Umbilical cord (tissue), 2 donors: ENCODE measurements at places on chromosomes 4 and X. TPM values are rescaled to one million over a fixed set of nuclear protein-coding genes. Genes with fewer than 3 reads are reported as not detected.
A peak's percentile ranks its signal among the peaks of the same experiment; 100 is the strongest.

- no peak for DNase-seq
These were observed 154.3 kb downstream of the CAMK2D start for GRCh38 chr4:113607147-113607720.

DNA sequence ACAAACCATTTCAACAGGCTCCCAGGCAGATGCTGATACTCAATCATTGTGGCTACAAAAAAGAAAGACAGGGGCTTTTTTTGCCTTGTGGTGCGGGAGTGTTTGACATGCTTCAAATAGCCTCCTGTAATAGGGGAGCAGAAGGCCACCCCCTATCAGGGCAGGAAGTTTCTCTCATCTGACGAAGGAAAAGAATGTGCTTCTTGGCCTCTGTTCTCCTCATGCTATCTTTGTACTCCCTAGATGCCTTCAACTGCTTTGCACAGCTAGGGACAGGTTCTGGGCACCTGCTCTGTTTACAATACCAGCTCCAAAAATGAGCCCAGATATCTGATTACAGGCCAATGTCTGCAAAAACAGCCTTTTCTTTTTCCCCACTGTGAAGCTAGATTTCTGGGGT, 391.1 kb downstream of the STIM2 start:
- no peak for DNase-seq

DNA sequence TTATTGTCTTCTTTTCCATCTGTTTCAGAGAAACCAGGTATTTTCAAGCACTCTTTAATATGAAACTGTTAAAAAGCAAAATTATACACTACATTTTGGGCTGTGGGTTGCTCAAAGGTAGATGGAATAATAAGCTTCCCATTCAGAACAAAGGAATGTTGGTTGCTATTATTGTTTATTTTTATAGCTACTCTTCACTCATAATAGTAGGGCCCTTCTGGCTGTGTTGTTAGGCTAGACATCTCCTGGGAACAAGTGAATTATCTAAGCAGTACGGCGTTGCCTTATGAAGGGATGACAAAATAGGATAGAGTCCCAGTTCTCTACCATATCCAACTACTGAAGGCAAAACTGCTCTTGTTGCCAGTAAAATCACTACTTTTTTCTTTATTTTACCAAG, 34.2 kb downstream of the TENM3 start:
- DNase-seq: no peak

DNA sequence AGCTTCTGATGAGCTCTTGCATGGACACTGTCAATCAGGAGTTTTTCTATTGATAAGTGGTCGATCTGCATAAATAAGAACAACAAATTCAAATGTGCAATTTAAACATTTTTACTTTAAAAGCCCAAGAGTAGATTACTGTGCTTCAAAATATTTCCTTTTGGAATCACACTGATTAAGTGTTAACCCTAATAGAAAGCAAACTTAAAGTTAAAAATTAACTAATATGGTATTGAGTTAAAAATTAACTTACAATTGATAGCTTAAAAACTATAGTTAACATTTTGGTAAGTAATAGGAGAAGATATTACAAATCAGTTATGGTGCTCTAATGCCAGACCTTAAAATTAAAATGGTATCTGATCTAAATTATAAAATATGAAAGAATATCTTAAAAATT, 25.9 kb downstream of the MED14 start:
- no peak for DNase-seq

DNA sequence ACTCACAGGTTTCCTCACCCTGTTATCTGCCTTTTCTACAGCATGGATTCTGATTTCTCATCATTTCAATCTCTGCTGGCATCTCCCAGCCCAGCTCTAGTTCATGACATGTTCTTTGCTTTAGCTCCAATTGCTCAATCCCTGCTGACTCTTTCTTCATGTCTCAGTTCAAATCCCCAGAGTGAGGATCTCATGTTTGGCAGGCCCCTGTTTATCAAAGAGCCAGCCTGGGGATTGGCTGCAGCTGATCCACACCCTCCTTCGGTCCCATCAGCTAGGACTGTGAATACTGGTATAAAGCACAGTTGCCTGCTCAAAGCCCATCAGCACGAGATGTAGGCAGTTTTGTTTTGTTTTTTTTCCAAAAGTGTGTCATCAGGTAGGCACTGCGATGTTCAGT, 14.4 kb upstream of the CC2D2A start:
- DNase-seq: peak; percentile 87

- peak; percentile 78 for DNase-seq
These were observed 2.1 kb upstream of the APBB2 start for GRCh38 chr4:41216294-41217019.

DNA sequence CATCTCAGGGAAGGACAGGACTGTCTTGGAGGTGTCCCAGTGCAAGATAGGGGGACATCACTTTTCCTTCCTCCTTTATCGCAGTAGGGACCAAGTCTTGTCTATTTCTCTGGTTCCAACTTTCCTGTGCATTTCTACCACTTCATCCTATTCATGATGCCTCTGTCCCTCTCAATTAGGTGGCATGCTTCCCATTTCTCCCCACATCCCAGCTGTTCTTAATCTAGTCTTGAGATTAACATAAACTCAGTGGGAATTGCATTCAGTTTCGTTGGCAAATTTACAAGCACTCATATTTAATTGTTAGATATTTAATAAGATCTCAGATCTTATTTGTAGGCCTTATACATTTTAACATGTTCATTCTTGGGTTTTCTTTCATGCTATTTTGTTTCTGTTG, 15.7 kb upstream of the ODAM start:
- DNase-seq: no peak

DNA sequence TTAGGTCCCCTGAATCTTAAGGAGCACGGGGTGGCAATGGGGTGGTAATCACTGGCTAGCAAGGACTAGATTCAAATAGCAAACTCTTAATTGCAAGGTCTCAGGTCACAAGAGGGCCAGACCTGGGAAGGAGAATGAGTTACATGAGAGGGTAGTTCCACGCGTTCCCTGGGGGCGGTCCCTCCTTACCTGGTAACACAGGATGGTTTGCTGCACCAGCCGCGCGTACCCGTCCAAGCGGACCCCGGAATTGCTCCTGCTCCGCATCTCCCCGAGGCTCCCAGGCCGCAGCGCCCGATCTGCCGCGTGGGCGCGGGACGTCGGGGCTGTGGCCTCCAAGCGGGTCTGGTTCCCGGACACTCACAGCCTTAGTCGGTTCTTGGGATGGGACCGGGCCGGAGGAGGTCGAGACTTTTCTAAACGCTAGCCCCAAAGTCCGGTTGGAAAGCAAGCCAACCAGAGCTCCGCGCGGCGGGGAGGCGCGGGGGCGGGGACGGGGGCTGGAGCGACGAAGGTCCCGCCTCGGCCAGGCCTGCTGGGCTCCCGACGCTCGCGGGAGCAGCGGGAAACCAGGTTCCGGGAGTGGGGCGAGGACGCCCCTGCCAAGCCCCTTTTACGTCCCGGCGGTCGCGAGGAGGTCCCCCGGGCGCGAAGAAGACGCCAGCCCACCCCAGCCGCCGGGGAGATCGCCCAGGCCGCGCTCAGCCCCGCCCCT, at the start of gene PHKA2:
Gene PHKA2 (minus strand): TSS at position 449 of the 715 bp plus-strand sequence. CDS start 182 bp downstream, at position 267.
- DNase-seq: no peak

DNA sequence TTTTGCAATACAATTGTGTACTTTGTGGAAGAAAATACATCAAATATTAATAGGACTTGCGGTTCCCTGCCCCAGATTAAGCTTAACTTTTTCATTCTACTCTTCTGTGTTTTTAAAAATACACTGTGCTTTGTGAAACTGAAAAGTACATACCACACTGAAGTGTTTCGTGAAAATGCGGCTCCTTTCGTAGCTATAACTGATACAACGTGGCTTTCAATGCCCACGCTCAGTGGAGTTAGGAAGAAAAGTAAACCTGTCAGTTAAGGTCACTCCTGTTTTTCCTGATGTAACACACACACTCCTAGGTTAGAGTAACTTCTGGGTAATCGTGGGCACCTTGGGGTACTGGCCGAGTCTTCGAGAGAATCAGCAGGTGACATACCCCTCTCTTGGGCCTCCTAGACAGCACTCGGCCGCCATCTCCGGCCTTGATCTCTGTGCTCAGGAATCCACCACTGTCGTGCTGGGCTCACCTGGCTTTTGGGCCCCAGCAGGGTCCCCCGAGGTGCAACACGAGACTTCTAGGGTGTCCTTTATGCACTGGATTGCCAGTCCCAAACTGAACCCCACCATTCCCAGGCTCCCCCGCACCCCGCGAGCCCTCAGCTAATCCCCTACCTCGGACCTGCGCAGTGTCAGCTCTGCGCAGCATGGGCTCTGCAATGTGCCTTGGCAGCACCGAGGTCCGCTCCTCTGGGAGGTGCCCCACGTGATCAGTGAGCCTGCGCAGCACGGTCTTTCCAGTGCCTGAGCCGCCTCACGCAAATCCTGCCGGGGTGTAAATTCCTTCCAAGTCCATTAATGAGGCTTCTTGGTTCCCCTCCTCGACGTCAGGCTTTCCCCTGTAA, 162.6 kb upstream of the INTU start:
- DNase-seq: no peak

DNA sequence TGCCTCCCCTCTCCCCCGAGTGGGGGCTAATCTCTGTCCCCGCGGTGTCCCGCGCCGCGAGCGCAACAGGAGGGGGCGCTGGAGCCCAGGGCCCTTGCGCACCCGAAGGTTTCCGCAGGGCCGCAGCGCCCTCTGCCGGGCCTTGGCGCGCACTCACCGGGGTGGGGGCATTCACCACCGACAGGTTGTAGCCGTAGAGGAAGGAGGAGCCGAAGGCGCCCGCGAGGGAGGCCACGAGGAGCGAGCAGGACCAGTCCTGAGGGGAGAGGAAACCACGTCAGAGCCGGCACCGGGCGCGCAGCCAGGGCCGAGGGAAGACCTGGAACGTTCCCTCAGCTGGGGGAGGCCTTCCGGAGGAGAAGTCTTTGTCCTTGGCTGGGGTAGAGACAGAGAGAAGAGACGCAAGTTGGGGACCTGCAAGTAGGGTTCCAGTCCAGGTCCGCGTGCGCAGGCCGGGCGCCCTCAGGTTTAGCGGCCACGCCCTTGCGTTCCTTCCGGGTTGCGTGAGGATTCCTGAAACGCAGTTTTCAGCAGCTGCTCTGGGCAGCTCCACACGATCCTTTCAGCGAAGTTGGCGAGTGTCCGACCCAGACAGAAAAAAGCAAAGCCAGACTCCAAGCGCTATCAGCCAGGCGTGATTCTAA, 2.4 kb downstream of the SLC2A9 start:
- peak; percentile 96 for DNase-seq

- no peak for DNase-seq
These were observed 85.2 kb downstream of the FHDC1 start for GRCh38 chr4:153021276-153021675.

- no peak for DNase-seq
These were observed 80.5 kb upstream of the LNX1 start for GRCh38 chr4:53671757-53672156.

GRCh38 chrX:47160781-47161180, 15.8 kb downstream of the RBM10 start:
- DNase-seq: no peak

DNA sequence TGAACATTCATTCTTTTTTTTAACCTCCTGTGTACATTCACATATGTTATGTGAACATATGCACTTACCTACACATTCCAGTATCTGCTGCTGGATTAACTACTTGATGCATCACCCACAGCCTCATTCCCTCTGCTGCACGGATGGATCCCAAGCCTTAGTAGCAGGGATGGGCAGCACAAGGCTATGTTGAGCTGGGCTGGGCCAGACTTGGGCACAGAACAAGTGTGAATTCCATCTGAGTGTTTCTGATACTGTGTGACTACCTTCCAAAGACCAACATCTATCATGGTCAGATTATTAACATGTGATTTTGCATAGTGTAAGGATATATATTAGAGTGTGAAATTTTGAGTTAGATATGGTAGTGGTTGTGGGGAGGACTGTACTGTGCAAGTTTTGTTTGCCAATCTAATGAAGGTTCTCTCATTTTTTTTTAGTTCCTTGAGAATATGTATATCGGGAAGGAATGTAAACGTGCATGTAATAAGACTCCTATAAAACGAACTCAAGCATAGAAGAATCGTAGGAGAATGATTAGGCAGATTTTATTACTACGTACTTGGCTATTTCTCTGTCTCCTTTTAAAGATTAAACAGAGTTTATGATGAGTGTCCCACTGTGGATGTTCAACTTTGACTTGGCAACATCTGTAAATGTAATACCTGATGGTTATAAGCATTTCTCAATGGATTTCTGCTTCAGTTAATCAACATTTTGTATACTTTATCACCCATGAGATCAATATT, 23.4 kb upstream of the STBD1 start:
- DNase-seq: no peak

DNA sequence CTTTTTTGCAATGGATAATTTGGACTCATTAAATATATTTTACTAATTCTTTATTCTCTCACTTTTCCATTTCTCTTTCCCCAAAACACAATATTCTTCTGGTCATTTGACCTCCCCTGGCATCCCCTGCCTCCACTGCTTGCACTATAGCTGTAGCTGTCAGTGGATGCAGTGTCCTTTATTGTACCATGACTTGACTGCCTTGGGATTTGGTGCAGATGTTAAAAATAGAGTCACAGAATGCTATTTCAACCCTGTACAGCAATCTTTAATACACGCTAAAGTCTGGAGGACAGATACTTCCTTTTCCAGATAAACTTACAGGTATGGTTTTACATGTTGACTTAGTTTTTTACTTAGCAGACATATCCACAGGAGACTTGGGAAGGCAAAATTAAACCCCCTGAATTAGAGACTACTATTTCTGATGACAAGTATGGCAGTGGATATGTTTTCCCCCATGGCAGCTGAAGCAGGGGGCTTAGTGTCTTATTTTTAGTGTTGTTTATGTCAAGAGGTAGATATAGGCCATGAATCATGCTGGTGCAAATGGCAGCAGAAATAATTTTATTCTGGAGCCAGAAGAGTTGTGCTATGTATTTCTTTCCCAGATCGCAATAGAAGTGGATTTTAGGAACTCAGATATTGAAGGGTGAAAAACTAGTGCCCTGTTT, 461.4 kb downstream of the NAF1 start:
- DNase-seq: no peak

- DNase-seq: no peak
These were observed 209.5 kb downstream of the PCDH7 start for GRCh38 chr4:30929649-30930048.

F8A2 gene
- total RNA-seq: 0.72 TPM

CEP44 gene
- total RNA-seq: 33.7 TPM

TBC1D8B gene
- 21.7 TPM for total RNA-seq

ZNF157 gene
- total RNA-seq: 0.96 TPM

MYOZ2 gene
- total RNA-seq: 3.6 TPM

GAB3 gene
- 7.0 TPM for total RNA-seq

TRIML1 gene
- total RNA-seq: not detected

FGFR3 gene
- 66.2 TPM for total RNA-seq

CSAG3 gene
- total RNA-seq: not detected

IGSF1 gene
- total RNA-seq: 0.24 TPM

TNIP3 gene
- 1.2 TPM for total RNA-seq

TMPRSS11E gene
- total RNA-seq: 5.8 TPM

VSIG1 gene
- total RNA-seq: not detected
